ENCODE measurements at places on chromosomes 11 and 22. TPM values are rescaled to one million over a fixed set of nuclear protein-coding genes. Genes with fewer than 3 reads are reported as not detected.

GRCh38 chr22:37439347-37439746 is 12.1 kb upstream of the ELFN2 start:
- no peak for DNase-seq
- H3K27ac ChIP-seq: no peak overlapping the region
- H3K4me1 ChIP-seq: no peaks in the 10 kb centered on the region
- no peak overlapping the region for H3K4me3 ChIP-seq

- H3K4me1 ChIP-seq: no peaks in the 10 kb centered on the region
- no peaks in the 10 kb centered on the region for H3K36me3 ChIP-seq
- H3K27ac ChIP-seq: no peak overlapping the region
- DNase-seq: no peak
- no peak overlapping the region for H3K4me3 ChIP-seq
Observed at GRCh38 chr22:48450188-48450825, 1377.4 kb downstream of the BRD1 start.

DNA sequence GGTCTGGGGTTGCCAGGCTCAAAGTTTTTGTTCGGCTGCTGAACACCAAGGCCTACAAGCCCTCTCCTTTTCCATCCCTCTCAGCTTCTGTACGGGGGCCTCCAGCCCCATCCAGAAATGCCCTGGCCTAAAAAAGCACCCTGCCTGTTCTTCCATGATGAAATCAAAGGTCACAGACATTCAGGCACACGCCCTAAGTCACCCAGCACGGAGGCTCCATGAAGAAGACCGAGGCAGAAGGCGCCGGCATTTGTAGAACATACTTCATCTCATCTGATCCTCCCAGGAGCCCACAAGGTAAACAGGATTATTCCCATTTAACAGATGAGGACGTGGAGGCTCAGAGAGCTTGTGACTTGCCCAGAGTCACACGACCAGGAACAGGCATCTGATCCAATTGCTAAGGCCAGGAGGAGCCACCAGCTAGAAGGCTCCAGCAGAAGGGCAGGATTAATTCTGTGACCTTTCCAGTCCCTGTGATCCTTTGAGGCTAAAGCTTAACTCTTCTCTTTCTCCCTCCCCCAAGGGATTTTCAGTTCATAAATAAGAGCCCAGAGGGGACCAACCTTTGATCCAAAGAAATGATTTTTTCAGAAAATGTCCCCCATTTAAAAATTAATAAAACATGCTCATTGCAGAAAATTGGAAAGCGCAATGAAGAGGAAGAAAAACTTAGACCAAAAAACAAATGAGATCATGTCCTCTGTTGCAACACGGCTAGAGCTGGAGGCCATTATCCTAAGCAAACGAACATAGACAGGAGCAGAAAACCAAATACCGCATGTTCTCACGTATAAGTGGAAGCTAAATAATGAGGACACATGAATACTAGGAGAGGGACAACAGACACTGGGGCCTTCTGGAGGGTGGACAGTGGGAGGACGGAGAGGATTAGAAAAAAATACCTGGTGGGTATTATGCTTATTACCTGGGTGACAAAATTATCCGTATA is 38.7 kb downstream of the CYTH4 start:
- no peak overlapping the region for H3K27ac ChIP-seq
- DNase-seq: no peak
- no peaks in the 10 kb centered on the region for H3K4me1 ChIP-seq
- no peaks in the 10 kb centered on the region for H3K36me3 ChIP-seq
- H3K4me3 ChIP-seq: no peak overlapping the region
- H3K27me3 ChIP-seq: peaks cover 19% of the 10 kb centered on the region

The PKNOX2 gene
- 4.8 TPM for total RNA-seq

The CCDC87 gene
- 0.96 TPM for total RNA-seq

DNA sequence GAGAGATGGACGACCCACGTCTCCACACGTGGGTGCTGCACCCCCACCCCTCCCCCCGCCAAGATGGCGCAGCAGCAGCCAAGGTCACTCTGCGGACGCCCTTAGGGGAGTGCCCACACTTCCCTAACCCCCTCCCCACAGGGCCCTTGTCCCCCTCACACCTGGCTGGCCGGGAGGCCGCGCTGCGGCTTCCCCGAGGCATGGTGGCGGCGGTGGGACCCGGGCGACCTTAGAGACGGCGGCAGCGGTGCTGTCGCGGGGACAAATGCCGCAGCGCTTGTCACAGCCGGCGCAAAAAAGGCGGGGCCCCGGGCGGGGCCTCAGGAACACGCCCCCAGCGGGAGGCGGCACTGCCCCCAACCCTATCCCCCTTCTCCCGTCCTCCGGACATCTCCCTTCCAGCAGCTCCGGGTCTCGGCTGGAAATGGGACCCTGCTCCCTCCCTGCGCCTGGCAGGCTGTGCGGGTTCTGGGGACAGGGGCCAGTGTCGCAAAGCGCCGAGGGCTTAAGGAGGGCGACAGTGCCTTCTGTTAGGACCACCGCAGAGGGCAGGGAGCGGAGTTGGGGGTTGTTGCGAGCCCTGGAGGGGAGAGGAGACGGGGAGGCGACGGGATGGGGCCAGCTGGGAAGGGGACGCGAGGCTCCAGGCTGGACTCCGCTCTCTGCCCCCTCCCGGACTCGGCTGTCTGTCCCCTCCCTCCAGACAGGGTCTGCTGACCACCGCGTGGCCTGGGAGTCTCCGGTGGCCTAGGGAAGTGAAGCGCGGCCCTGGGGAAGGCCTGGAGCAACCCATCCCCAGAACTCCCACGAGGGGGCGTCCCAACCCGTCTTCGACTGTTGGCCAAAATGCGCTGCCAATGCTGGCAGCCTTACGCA is at the start of gene CHCHD10:
Gene CHCHD10, minus strand, starts transcription at position 300 of the 876 bp plus-strand sequence. Its CDS starts 98 bp downstream, at position 202.
- H3K4me1 ChIP-seq: peaks cover 28% of the 10 kb centered on the region
- DNase-seq: peak; percentile 90
- H3K27me3 ChIP-seq: no peaks in the 10 kb centered on the region

DNA sequence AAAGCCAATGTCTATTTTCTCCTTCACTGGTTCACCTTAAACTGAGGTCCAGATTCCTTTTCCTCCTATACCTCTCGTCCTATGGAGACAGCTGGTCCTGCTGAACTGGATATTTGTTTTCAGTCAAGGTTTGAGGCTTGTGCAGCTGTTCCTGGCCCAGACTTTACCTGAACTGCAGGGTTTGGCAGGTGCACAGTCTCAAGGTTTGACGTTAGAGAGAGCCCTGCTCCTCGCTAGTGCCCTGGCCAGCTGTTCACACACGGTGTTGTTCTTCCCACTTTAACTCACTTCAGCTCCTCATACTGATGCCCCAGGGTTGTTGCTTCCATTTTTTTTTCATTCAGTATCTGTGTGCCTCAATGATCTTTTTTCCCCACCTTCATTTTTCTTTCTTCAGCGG is 74.0 kb upstream of the TTC12 start:
- no peak overlapping the region for H3K27ac ChIP-seq
- no peak overlapping the region for H3K4me3 ChIP-seq
- peaks cover 5% of the 10 kb centered on the region for H3K27me3 ChIP-seq
- DNase-seq: no peak
- H3K36me3 ChIP-seq: no peaks in the 10 kb centered on the region
- H3K4me1 ChIP-seq: peaks cover 18% of the 10 kb centered on the region

The DDTL gene
- total RNA-seq: not detected

The SLC22A6 gene
- not detected for total RNA-seq

The SPTY2D1 gene
- 16.3 TPM for total RNA-seq
